ENCODE measurements at places on chromosomes 1 and 21.
A peak's percentile ranks its signal among the peaks of the same experiment; 100 is the strongest.

DNA sequence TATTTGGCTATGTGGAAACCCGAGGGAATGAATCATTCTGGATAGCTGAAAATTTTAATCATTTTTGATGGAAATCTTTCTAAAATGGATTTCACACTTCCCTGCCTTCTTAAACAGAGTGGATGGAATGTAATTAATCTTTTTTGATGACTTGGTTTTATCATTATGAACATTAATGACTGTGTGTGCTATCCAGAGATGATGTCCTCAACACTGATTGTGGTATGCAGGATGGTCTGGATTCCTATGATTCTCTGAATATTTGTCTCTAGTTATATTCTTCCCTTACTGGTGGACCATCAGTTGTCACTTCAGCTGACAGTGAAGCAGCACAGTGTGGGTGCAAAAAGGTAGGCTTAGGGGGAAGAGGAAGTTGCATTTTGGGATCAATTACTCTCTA, 513.5 kb downstream of the LMO4 start:
- DNase-seq = no peak

DNA sequence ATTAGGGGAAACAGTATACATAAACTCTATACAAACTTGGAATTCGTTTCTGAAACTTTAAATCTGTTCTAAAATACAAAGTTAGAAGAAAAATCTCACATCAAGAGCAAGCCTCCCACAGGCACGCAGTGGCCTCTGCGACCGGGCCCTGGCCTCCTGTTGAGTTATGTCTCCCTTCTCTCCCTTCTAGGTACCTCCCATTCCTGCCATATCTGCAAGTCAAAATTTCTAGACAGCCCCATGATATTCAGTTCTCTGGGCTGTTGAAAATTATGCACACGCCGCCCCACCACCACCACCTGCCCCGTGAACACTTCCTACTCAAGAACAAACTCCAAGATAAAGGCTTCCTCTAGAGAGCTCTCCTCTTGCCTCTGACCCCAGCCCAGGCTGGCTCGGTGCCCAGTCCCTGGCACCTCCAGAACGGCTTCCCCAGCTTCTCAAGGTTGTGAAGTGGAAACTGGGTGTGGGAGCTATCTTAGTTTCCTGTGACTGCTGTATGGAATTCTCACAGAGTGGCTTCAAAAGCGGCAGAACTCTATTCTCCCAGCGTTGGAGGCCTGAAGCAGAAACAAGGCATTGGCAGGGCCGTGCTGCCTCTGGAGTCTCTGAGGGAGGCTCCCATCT, 37.7 kb upstream of the LRP8 start:
- DNase-seq = peak; percentile 68

DNA sequence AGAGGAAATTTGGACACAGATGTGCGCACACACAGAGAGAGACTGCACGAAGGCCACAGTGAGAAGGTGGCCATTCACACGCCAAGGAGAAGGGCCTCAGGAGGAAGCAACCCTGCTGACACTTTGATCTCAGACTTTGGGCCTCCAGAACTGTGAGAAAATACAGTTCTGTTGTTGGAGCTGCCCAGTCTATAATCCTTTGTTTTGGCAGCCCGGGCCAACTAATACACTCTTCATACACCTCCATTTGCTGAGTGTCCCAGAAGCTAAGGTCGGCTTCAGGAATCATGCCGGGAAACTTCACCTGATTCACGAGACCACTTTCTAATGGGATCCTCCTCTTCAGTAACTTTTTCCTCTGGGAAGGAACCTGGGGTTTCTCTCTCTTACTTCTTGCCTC, 23.2 kb downstream of the HUNK start:
- DNase-seq = no peak

DNA sequence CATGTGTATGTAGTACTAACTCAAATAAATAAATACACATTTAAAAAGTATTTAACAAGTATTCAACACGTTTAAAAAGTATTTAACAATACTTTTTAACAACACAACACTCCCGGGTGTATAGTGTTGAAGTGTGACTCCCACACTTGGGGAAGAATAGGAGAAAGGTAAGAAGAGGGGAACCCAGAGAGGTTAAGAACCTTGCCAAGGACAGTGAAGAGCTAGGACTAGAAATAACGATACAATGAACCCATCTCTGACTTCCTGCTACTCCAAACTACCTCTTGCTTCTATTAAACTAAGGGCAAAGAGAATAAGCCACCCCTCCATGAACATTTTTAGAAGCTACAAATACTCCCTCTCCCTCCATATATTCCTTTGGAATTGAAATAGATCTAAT, 1.7 kb upstream of the GFI1 start:
- DNase-seq = no peak

DNA sequence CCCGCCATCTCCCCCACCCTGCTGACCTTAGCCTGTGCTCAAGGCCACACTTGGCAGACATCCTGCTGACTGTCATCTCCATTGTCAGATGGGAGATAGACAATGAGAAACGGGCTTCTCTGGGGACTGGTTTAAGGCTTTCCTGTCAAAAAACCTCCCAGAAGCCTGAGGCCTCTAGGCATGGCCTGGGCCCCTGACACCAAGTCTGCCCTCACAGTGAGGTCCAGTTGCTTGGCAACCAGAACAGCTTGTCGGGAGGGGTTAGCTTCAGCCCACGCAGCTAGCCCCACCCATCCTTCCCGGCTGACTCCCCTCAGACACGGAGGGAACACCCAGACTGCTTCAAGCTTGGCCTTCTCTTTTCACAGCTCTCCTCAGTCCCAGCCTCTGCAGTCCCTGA, 11.0 kb downstream of the PLEKHA6 start:
- no peak for DNase-seq

DNA sequence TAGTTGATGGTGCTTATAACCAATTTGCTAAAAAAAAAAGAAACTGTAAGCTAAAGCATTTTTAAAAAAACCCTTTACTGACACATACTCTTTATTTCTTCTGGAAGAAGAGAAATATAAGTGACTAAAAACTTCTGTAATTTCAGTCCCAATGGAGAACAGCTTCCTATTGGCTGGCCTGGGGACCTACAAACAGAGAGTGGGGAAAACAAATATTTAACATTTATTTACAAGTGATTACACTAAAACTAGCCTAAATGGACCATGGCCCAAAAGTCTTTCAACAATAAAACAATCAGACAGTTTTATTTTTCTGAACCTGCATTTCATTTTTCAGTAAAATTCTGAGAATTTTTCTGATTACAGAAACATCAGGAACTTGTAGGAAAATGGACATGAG, 15.2 kb downstream of the TARBP1 start:
- no peak for DNase-seq

GRCh38 chr1:31736675-31737074, 27.5 kb downstream of the ADGRB2 start:
- no peak for DNase-seq

- no peak for DNase-seq
Observed at GRCh38 chr1:209342441-209343175, 240.9 kb upstream of the CAMK1G start.

DNA sequence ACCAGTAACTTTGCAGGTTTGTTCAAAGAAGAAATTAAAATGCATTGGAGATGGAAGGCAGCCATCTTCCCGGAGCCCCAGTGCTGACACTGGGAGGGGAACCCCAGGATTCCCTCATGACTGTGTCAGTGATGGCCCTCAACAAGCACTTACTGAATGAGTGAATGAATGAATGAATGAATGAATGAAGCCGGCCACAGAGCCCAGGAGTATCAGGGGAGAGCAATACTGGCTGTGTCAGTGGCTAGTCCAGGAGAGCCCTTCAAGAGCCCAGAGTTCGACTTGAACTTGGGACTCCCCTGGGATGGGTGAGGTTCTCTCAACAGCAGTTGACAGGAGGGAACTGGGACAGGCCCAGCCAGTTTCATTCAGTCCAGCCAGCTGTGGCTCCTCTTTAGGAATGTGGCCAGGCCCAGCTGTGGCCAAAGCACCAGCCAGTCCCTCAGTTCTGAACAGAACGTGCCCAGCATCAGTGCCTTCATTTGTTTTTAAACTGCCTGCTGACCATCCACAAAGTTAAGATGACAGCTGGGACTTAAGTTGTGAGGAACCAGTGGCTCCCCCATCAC, 9.2 kb upstream of the ERG start:
- DNase-seq = no peak

DNA sequence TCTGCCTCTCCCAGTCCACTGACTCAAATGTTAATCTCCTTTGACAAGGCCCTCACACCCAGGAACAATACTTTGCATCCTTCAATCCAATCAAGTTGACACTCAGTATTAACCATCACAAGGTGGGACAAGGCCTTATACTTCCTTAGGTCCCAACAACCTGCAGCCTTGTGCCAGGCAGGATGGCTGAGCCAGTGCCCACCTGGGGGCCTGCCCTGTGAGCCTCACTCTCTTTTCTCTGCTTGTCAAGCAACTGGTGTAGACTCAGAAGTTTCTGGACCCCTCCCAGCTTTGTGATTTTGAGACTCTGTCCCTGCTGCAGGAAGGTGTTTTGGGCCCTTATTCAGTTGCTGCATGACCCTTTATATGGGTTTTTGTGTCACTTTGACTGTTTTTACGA, 310.0 kb upstream of the C1orf174 start:
- no peak for DNase-seq

- no peak for DNase-seq
Observed at GRCh38 chr1:109513110-109513710, 3.7 kb upstream of the AMIGO1 start.

GRCh38 chr1:58855274-58856165, 71.7 kb upstream of the JUN start:
- DNase-seq = no peak

DNA sequence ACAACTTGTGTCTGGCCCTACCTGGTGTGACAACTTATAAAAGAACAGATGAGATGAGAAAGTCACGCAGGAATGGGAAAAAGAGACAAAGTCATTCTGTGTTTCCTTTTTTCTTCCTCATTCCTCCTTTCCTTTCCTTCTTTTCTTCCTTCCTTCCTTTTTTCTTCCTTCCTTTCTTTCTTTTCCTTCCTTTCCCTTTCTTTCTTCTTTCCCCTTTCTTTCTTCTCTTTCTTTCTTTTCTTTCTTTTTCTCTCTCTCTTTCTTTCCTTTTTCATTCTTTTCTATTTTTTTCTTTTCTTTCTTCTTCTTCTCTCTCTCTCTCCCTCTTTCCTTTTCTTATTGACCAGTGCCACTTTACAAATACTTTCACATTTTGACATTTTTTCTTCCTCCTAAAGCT, 239.7 kb downstream of the ATG4C start:
- no peak for DNase-seq

DNA sequence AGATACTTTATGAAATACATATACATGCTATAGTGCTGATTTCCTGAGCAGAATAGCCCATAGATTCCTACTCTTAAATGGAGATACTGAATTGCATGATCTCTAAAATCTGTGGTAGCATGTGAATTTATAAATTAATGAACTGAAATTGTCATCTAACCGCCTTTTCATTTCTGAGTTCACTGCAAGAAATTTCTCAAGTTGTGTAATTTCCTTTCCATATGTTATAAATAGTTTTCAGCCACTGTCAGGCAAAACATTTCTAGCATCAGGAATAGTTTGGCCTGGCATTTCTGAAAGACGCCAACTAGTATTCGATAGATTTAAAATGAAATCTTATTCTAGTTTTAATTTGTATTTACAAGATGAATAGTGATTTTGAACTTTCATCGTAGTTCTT, 310.1 kb downstream of the USH2A start:
- DNase-seq = no peak

DNA sequence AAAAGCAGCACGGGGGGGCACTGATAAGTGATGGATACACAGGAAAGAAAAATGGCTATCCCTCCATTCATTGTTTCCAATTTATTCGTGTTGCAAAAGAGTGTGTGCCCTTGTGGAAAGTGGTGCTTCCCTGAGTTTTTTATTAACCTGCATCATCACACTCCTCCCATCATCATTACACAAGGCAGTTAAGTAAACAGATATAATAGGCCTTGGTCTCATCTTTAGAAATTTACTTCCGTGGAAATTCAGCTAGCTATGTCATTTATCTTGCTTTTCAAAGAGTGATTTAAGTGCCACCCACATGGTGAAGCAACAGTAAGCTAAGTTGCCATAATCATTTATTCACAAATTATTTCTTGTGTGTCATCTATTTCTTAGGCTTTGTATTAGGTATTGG, 473.3 kb downstream of the NEGR1 start:
- DNase-seq = no peak

DNA sequence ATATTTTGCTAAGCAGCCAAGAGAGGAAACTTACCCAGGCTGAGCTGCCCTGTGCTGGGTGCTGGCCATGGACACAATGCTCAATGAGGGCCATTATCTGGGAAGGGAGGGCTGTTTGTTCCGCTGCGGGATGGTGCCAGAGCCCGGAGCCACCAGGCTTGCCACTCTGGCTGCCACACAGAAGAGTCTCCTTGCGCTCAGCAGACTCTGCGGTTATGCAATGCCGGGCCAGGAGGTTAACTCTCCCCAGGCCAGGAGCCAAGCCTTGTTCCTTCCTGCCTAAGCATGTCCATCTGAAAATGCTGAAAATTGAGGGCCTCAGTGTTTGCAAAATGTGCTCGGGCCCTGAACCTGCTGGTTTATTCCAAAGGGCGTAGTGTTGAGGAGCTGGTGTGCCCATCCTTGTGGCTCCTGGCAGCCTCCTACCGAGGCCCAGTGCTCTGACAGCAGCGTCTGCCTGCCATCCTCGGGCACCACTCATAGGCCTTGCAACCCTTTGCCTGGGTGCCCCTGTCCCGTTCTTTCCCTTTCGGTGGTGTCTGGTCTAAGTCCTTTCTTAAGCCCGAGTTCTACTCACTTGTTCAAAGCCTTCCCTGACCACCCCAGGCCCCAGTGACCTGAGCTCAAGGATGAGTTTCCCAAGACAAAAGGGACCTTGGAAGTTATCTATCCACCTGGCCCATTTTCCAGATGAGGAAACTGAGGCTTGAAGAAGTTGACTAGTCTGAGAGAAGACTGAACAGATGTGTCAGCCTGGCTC, 133.8 kb upstream of the EDN2 start:
- DNase-seq = no peak

DNA sequence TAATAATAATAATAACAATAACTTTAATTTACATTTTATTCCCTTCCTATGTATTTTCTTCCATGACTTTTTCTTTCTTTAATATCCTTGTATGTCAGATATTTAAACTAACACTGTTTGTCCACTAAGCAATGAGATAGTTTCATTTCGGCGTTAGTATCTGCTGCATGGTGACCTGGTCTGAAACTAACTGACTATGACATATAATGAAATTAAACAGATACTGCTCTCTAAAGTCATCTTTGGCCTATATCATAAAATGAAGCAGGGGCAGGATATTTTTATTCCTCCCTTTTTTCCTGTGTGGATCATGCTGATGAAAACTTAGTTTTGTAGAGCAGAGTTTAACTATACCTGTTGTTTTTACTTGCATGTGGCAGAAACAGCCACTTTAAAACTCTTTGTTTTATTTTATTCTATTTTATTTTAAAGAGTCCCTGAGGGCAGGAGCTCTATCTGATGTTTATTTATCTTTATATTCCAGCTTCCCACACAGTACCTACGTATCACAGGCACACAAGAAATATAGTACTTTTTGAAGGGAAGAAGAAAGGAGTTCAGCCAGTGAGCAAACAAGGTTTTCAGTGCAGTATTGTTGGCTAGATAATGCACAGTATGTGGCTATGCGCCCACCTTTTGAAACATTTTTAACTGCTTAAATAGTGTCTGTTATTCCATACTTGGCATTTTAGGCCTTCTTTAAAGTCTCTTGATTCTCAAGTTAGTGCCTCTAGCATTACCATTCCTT, 165.6 kb downstream of the PHTF1 start:
- no peak for DNase-seq

- DNase-seq = no peak
Observed at GRCh38 chr1:61241973-61242381, 159.6 kb downstream of the NFIA start.

Data from NCI-H187 (cell line).